HuH-7 (cell line): ENCODE measurements at places on chromosomes 2 and 18.

- no peak for DNase-seq
These were observed 46.6 kb downstream of the ICOS start for GRCh38 chr2:203983064-203983715.

DNA sequence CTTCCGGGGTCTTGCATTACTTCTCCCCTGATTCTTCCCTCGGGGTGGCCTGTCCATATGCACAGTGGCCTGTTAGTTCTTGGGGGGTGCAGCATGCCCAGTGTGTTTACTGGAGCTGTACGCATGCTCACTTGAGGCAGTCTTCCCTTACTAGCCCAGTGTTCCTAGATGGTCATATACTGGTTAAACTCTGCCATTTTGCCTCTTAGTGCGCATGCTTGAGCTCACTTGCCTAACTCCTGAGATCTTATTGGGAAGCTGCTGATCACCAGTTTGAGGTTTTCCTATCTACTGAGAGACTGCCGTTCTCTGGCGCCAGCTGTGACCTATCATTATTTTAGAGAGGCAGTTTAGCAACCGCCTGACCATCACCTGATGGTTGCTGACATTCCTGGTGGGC lies 571.2 kb downstream of the ADCYAP1 start:
- DNase-seq, result no peak

DNA sequence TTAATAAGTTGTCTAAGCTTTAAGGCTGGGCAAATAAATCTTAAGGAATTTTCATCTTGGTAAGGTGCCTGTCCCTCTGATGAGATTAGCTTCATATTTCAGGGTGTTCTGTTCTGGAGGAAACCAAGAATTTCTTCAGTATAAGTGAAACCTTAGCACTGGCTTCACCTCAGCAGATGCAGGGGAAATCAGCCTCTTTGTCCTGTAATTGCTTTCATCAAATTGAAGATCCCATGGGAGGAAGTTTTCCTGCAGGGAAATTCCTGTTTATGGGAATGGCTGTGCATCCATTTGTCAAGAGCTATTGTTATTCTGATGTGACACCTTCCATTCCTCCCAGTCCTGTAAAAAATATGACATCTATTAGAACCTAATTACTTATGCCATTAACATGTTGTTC lies 174.5 kb downstream of the PTPRM start:
- DNase-seq, result no peak

DNA sequence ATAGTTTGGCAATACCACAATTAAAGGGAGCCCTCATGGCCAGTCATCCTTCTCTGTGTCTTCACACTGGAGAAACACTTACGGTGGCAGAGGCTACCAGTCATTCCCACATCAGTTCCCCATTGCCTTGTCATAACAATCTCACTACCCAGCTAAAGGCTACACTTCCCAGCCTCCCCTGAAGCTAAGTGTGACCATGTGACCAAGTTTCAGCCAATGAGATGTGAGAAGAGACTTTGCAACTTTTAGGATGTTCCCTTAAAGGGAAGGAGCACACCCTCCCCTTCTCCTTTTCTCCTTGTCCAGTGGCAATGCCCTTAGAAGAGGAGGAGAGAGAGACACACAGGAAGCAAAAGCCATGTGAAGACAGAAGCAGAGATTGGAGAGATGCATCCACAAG lies 89.0 kb upstream of the RAB12 start:
- no peak for DNase-seq
